ENCODE measurements at places on chromosomes 12 and 14. TPM values are rescaled to one million over a fixed set of nuclear protein-coding genes. Genes with fewer than 3 reads are reported as not detected.

- DNase-seq, result no peak
These were observed 64.8 kb upstream of the HIF1A start for GRCh38 chr14:61630399-61631044.

GRCh38 chr12:110741341-110742095 is 1.2 kb downstream of the PPP1CC start:
- DNase-seq, result no peak

DNA sequence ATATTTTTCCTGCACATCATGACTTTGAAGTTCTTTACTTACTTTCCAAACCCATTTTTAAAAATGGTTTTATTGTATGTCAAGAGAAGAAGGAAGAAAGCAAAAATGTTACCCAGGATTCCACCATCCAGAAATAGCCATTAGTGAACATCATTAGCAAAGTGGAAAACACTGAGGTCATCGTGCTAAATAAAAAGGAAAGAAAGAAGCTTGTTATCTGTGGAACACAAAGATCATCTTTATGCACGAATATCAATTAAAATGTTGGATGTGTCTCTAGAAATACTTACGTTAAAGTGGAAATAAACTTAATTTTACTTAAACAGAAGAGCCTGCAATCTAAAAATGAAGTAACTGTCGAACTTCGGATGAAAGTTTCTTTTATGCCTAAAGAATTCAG is 27.3 kb downstream of the SFSWAP start:
- no peak for DNase-seq

- DNase-seq, result no peak
These were observed 5.0 kb upstream of the HOXC9 start for GRCh38 chr12:53995002-53995377.

DNA sequence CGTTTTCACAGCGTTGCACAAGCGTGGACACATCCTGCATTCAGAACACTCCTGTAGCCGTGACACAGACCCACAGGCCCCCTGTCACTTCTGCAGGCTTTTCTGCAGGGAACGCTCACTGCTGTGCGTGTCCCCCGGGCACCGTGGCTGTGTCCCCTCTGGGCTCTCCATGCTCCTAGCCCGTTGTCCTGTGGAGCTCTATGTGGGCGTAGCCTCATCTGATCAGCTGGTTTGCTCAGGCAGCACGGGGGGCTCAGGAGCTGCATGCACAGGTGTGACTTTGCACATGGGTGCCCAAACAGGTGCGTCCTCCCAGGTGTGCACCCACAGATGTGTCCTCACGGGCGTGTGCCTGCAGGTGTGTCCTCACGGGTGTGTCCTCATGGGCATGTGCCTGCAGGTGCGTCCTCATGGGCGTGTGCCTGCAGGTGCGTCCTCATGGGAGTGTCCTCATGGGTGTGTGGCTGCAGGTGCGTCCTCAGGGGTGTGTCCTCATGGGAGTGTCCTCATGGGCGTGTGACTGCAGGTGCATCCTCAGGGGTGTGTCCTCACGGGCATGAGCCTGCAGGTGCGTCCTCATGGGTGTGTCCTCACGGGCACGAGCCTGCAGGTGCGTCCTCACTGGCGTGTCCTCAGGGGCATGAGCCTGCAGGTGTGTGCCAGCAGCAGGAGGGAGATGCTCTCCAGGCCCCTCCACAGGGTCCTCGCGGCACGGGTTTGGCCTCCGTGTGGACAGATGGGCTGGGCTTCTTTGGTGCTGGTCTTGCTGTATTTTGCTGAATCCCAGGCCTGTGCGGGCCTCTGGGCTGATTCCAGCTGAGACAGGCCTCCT is 17.5 kb downstream of the MTA1 start:
- DNase-seq, result no peak

The NID2 gene
- 91.7 TPM for polyA plus RNA-seq

All from renal pelvis (tissue), 12 donors.